ENCODE measurements at places on chromosomes 3 and 15.

DNA sequence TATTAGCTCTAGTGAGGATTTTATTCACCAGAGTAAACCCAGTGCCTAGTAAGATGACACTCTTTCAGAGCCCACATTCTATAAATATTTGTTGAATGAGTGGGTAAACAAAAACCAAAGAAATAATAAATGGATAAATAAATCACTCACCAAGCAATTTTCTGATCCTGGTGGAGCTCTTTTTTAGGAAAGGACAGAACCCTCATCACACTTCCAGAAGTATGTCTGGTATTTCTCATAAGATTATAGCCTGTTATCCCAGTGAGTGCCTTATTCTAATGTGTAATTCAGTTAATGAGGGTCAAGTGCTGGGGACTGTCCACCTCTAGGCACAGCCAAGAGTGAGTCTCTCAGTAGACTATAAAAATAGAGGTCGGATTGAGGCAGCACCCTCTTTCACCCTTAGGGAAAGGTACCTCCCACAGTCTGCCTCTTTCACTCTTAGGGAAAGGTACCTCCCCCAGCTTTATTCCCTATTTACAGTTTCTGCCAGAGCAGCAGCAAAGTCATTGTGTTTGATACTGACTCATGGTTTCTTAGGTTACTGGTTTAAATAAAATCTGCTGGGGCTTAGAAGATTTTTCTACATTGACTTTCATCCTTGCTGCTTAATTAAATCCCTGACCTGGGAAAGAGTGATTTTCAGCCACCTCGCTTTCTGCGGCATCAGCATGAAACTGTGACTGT is 145.0 kb downstream of the STAC start:
- DNase-seq: no peak

DNA sequence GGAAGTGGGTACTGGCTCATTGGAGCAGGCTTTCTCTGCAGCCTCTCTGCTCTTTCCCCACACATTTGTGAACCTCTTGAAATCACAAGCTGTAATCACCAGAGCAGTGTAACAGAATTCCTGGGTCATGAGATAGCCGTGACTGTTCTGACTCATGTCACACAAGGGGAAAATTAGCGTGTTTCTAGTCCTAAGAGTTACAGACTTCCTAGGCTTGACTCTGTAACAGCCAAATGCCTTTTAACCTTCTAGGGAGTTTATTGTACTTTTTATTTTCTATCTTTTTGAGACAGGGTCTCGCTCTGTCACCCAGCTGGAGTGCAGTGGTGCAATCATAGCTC is 54.7 kb upstream of the TRAK1 start:
- DNase-seq: no peak

GRCh38 chr3:194840661-194841514 is 155.2 kb downstream of the FAM43A start:
- peak; percentile 18 for DNase-seq

GRCh38 chr3:170023165-170023564 is 14.6 kb upstream of the GPR160 start:
- no peak for DNase-seq

GRCh38 chr3:132605374-132605792 is 8.3 kb downstream of the ACKR4 start:
- no peak for DNase-seq

GRCh38 chr3:31039145-31039544 is 144.7 kb upstream of the GADL1 start:
- DNase-seq: no peak

- peak; percentile 72 for DNase-seq
Observed at GRCh38 chr3:10344147-10344943, 23.4 kb upstream of the SEC13 start.

- no peak for DNase-seq
Observed at GRCh38 chr3:170513642-170514041, 72.2 kb downstream of the SLC7A14 start.

GRCh38 chr15:68363353-68363752 is 68.6 kb downstream of the ITGA11 start:
- DNase-seq: no peak

DNA sequence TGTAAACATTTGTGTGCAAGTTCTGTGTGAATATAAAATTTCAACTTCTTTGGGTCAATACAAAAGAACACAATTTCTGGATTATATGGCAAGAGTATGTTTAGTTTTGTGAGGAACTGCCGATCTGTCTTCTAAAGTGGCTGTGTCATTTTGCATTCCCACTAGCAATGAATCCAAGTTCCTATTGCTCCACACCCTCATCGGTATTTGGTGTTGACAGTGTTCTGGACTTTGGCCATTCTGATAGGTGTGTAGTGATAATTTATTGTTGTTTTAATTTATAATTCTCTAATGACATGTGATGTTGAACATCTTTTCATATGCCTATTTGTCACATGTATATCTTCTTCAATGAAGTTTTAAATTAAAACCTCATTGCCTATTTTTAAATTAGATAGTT is 58.2 kb upstream of the TMC3 start:
- no peak for DNase-seq

DNA sequence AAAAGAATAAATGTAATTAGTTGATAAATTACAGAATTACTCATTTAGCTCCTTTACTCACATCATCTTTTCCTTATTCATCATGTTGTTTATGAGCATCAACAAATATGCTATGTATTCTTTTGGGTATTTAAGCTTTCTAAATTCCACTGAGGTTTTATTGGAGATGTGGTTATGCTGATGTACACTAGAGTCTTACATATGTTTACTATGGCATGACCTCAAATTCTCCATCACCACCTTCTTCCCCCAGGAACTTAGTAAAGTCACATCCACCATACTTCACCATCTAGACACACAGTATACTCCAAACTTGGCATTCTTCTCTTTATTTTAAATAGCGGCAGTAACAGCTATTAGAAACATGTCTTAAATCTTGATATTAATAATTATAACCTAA is 74.1 kb upstream of the MELTF start:
- no peak for DNase-seq

- DNase-seq: no peak
Observed at GRCh38 chr15:91857224-91857585, 3.7 kb downstream of the SLCO3A1 start.

DNA sequence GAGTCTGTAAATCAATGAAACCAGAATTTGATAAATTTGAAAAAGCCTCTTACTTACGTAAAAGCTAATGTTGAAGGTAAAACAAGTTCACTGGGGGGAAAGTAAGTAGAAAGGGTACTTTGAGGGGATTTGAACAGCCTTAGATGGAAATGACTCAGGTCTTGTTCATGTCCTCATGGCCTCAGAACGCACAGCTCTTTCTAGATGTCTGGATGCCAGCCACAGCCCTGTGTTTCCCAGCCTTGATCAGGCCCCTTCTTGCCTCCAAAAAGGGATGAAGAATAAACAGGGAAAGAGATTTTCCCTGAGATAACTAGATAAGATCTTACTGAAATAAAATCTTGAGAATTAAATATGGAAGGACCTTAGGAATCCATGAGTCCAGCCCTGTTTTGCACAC is 237.1 kb upstream of the GOLGA6L4 start:
- DNase-seq: no peak

DNA sequence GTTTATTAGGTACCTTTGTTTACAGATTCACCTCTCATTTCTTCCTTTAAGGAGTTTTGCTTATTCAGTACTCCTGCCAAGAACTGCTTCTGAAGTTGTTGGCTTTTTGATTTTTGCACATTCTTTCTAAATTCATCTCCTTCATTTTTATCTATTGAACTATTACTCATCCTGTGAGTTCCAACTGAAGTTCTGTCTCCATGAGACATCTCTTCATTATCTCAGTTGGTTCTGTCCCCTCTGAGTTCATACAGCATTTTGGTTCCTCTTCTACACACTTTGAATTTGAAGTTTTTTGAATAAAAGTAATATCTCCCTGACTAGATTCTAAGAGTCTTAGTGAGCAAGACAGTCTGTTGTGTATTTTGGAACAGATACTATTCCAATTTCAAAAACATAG is 299.7 kb downstream of the OTOL1 start:
- DNase-seq: no peak

- DNase-seq: no peak
Observed at GRCh38 chr15:85578941-85579701, 198.7 kb downstream of the AKAP13 start.

DNA sequence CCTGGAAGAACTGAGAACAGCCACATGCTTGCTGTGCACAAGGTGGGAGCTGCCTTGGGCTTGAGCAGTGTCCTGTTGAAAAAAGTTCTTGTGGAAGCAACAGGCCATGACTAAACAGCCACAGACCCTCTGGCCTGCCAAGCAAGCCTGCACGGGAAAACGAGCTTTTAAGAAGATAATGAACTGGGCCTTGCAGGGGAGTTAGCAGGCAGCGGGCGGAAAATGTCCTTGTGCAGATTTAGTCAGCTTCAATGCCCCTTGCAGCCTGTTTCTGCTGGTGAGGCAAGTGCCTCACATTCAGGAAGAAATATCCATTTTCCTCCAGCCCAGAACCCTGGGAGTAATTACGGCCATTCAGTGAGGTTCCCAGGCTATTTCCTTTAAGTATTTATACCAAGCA is 126.2 kb upstream of the KLHL25 start:
- no peak for DNase-seq

DNA sequence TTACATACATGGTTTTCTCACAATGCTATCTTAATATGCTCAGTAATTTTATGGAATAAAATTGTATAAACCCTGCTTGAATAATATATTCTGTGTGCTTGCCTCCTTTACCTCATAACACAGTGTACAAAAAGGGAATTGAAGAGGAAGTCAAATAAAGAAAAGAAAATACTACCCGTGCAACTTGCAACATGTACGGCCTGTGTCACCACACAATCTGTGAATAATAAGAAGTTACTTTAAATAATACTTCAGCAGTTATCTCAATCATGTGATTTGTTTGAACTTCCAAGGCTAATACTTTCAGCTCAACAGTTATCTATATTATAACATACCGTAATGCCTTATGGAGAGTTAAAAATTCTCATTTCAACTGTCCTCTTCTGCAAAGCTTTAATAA is 58.1 kb upstream of the SATB1 start:
- no peak for DNase-seq

DNA sequence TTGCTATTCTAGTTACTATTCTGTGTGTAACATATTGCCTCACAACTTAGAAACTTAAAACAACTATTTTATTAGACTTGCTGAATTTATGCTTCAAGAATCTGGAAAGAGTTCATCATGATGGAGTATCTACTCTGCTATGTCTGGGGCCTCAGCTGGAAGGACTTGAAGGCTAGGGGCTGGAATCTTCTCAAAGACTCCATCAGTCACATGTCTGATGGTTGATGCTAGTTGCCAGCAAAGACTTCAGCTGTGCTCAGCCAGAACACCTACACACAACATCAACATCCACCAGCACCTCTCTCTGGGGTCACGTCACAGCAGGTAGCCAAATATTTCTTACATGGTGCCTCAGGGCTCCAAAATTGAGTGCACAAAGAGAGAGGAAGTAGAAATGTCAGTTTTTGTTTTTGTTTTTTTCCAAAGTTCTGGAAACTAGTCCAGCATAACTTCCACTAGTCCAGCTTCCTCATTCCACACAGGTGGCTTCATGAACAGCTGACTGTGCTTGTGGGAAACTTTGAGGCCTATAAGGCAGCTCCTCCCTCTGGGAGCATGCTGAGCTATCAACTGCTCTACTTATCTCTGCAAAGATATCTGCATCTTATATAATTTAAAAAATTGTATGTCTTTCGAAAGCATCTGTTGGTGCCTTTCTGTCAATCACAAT is 325.4 kb upstream of the AGTR1 start:
- no peak for DNase-seq

DNA sequence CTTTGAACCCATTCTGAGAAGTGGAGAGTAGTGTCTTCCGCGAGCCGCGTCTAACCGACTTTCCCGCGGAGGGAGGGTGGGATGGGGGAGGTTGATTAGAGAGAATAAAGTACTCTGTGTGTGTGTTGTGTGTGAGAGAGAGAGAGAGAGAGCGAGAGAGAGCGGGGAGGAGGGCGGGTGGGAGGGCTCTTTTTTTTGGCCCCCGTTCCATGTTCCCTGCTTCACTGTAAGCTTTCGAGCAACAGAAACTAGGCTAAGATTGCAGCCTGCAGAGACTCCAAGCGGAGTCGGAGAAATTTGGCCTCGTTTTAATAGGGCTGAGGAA is 1.6 kb upstream of the MEIS2 start:
- DNase-seq: no peak

- DNase-seq: no peak
Observed at GRCh38 chr3:72538070-72538745, 310.0 kb downstream of the SHQ1 start.

DNA sequence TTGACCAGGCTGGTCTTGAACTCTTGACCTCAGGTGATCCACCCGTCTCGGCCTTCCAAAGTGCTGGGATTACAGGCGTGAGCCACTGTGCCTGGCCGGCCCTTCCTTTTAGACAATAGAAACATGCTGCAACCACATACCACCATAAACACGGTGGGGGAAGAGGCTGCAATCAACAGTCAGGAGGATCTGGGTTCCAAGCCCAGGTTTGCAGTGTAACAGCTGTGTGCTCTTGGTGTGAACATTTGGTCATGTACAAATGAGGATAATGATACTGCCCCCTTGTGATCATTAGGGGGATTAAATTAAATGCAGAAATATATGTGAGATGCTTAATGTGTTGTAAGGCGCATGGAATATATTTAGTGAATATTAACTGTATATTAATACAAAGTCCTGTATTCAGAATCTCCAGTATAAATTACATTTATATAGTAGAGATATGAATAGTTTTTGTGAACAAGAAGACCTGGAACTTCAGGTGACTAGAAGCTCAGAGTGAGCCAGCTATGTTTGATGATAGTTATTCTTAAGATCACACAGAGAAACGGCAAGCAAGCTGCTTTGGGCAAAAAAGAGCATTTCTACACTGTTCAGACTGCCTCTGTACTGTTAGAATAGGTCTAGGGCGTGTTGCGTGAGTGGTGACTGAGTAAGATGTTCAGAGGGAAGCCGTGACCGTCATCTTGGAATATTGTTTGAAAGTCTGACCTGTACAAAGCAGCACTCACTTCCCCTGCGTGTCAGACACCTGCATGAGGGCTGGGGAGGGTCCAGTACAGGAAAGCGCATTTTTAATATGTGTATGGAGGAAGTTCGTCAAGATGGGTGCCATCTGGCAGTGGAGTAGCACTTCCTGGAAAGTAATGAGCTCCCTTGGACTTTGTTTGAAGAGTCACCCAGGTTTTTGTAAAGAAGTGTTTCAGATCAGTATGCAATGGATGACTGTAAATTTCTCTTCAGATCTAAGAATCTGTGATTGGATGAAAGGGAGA is 125.8 kb downstream of the PGPEP1L start:
- DNase-seq: peak; percentile 48

DNA sequence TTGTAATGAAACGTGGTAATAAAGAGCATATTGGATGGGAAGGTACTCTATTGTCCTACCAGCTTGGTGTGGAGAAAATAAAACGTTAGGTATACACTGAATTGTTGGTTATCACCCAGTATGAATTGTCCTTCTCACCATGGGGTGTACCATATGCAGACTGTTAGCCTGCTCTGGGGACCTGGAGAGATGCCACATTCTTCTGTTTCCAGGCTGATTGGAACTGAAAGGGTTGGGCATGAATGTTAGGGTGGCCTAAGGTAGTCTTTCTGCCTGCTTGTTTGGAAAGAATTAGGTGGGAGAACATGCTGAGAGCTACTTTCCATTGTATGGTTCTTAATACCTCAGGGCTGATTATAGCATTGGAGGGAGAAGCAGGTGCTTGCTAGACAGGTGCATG is 340.6 kb downstream of the PTPRG start:
- DNase-seq: no peak

GRCh38 chr3:79178471-79179180 is 589.2 kb downstream of the ROBO1 start:
- no peak for DNase-seq

- DNase-seq: no peak
Observed at GRCh38 chr3:128923576-128923975, 44.2 kb downstream of the ACAD9 start.

Data from K562 (cell line).